ENCODE measurements at places on chromosomes 13 and 19. TPM values are rescaled to one million over a fixed set of nuclear protein-coding genes. Genes with fewer than 3 reads are reported as not detected.

- no peak for DNase-seq
These were observed 2.9 kb upstream of the PPP6R1 start for GRCh38 chr19:55261671-55262126.

- no peak for DNase-seq
These were observed 3.2 kb downstream of the IL17D start for GRCh38 chr13:20706661-20707060.

PLPP2 gene
- not detected for polyA plus RNA-seq

- peak; percentile 61 for DNase-seq
These were observed 13.5 kb upstream of the TLE5 start for GRCh38 chr19:3075605-3076431.

GRCh38 chr13:70237131-70237530, 128.9 kb upstream of the KLHL1 start:
- no peak for DNase-seq

DNA sequence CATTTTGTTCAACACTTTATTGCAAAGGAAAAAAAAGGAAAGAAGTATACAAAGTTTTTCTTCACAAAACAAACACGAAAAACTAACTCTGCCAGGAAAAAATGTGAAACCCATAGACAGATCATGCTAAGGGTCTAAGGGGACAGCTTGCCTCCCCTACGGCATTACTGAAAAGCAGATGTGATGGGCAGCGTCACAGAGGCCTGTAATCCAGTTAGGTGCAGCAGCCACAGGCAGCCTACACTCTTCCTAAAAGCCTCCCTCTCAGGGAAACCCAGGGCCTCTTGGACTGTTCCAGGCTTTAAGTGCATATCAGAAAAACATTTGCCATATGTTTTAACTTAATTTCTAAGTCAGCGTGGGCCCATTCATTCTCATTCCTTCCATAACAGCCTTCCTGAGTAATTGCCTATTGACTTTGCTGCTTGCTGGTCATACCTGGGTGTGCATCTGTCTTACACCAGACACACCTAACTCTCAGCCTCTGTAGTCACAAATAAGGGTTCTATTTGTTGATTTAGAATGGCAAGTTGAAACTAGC, 135.7 kb upstream of the SERP2 start:
- DNase-seq: no peak

- no peak for DNase-seq
These were observed 18.9 kb upstream of the ZNF14 start for GRCh38 chr19:19751846-19752245.

- DNase-seq: no peak
These were observed 14.6 kb downstream of the AKAP8L start for GRCh38 chr19:15404097-15404779.

ADAMTS10 gene
- polyA plus RNA-seq: 0.44 TPM

GRCh38 chr13:25963674-25964073, 88.1 kb downstream of the SHISA2 start:
- DNase-seq: no peak

DNA sequence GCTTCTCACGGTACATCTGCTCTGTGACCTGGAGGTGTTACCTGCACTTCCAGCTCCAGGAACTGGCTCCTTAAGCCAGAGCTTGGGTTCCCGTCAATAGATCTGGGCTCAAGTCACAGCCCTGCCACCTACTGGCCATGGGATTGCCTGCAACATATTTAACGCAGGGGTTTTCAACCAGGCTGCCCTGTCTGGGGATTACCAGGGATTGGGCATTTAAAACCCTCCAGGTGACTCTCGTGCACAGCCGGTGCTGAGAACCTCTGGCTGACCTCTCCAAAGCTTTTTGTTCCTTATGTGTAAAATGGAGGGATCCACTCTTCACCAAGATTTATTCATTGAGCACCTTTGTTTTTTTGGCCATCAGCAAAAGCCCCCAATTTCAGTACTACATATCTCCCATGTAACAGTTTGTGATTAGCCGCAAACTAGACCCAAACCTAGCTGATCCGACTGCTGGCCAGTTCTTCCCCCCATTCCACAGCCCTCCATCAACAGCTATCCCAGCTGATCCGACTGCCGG, 76.6 kb upstream of the STK24 start:
- DNase-seq: peak; percentile 71

DNA sequence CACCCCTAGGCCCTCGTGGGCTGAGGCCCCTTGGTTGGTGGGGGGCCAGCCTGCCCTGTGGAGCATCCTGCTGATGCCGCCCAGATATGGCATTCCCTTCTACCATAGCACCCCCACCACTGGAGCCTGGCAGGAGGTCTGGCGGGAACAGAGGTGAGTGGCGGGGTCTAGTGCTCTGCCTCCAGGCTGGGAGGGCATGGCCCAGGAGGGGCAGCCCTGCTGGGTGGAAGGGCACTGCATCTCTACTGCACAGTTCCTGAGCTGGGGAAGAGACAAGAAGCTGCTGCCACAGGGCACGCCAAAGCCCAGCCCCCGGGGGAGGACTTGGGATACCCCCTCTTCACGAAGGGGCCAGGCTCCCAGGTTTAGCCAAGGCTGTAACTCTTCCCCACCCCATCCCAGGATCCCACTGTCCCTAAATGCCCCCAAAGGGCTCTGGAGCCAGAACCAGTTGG, 2.4 kb upstream of the KMT2B start:
- no peak for DNase-seq

DNA sequence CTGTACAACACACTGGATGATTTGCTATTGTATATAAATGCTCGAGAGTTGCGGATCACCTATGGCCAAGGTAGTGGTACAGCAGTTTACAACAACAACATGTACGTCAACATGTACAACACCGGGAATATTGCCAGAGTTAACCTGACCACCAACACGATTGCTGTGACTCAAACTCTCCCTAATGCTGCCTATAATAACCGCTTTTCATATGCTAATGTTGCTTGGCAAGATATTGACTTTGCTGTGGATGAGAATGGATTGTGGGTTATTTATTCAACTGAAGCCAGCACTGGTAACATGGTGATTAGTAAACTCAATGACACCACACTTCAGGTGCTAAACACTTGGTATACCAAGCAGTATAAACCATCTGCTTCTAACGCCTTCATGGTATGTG, 21.5 kb downstream of the OLFM4 start:
- no peak for DNase-seq

DNA sequence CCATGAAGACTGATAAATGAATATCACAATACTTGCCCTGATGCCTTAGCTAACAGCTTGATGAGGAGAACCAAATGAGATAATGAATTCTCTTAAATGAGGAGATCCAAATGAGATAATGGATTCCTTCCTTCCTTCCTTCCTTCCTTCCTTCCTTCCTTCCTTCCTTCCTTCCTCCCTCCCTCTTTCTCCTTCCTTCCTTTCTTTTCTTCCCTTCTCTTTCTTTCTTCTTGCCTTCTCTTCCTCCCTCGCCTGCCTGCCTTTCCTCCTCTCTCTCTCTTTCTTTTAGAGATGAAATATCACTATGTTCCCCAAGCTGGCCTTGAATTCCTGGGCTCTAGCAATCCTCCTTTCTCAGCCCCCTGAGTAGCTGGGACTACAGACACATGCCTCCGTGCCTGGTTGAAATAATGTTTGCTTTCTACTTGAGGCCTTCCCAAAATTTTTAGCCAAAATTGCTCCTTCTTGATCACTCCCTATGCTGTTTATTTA, 4.0 kb upstream of the SLAIN1 start:
- DNase-seq: no peak

GRCh38 chr19:21569494-21569865, 64.1 kb downstream of the ZNF429 start:
- DNase-seq: peak; percentile 77

- no peak for DNase-seq
These were observed 1568.3 kb upstream of the PRR20A start for GRCh38 chr13:55572408-55572807.

DNA sequence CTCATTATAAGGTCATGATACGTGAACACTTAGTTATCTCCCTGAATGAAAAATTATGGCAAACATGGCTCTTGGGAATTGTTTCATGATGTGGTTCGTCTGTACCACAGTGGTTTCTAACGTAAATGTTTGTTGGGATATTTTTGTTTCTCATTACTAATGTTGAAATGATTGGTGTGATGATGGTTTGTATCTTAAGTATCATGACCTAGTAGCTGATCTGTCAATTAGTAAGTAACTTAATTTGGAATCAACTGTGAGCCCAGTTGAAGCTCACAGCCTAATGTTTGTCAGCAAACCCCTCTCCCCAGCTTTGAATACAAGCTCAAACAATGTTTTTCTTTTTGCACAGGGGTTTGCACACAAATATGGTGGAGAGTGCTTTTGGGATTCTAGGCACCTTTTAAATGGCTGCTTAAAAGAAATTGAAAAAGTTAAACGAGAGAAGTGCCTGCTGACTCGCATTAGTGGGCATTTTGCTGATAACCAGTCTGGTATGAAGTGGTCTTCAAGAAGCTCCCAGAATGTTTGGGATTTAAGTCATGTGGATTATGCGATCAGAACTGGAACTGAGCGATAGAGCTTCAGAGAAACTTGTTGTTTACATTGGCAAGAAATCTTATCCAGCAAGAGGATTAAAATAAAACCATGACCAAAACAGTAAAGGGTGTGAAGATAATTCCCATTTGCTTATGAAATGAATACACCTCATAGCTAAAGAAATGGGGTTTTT, 68.2 kb downstream of the LMO7 start:
- DNase-seq: no peak

GRCh38 chr13:27201661-27202060, 30.1 kb upstream of the USP12 start:
- no peak for DNase-seq
